Fibroblast of skin of right quadriceps (primary cell): ENCODE measurements at places on chromosomes 6 and 20.

DNA sequence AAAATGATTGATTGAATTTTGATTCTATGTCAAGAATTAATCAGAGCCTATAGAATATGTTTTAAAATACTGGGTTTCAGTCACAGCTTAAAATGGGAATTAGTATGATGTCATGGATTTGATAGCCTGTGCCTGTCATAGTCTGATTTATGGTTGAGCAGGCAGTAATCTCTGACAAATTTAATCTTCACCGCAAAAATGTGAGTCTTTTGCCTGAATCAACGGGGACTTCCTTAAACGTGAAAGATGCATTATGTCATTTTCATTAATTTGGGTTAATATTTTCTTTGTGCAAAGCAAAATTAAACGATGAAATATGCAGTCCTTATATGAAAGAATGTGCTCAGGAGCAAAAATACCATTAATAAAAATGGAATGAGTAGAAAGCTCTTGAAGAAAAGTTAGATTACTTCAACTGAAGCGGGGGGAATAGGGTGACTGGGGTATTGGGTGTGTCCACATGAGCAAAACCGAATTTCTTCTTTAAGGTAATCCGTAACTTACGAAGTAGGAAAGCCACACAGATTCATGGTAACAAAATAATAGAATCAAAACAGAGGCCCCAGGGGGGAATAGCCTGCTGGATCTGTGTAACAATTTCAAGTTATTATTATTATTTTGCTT is 339.6 kb upstream of the NOX3 start:
- DNase-seq, result peak; percentile 2

- peak; percentile 18 for DNase-seq
These were observed 49.8 kb downstream of the CPXM1 start for GRCh38 chr20:2750491-2751251.

DNA sequence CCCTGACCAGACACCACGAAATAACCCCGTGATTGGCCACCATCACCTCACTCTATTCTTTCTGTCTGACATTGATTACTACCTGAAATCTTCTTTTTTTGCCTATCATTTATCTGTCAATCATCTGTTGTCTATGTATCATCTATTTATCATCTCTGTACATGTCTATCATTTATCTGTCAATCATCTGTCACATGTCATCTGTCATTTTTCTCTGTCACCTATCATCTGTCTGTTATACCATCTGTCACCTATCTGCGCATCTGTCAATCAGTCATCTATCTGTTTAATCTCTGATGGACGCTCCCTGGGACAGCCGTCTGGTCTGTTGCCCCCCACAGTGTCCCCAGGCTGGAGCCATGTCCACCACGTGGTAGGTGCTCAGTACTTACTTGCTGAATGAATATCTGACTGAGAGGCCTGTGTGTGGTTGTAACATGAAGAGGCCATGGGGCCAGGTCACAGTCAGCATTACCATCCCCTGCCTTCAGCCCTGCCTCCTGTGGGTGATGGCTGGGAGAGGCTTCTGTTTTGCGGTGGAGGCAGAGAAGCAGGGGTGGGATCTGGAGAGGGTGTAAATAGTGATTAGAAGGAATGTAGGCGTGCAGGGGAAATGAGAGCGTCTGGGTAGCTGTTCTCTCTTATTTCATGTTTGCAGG is 302.7 kb downstream of the QKI start:
- no peak for DNase-seq

- no peak for DNase-seq
These were observed 26.4 kb downstream of the RMND1 start for GRCh38 chr6:151425561-151425960.
